ENCODE measurements at places on chromosomes 5 and 9.
A peak's percentile ranks its signal among the peaks of the same experiment; 100 is the strongest.

GRCh38 chr5:133741396-133741795, 129.1 kb upstream of the FSTL4 start:
- DNase-seq, result no peak

DNA sequence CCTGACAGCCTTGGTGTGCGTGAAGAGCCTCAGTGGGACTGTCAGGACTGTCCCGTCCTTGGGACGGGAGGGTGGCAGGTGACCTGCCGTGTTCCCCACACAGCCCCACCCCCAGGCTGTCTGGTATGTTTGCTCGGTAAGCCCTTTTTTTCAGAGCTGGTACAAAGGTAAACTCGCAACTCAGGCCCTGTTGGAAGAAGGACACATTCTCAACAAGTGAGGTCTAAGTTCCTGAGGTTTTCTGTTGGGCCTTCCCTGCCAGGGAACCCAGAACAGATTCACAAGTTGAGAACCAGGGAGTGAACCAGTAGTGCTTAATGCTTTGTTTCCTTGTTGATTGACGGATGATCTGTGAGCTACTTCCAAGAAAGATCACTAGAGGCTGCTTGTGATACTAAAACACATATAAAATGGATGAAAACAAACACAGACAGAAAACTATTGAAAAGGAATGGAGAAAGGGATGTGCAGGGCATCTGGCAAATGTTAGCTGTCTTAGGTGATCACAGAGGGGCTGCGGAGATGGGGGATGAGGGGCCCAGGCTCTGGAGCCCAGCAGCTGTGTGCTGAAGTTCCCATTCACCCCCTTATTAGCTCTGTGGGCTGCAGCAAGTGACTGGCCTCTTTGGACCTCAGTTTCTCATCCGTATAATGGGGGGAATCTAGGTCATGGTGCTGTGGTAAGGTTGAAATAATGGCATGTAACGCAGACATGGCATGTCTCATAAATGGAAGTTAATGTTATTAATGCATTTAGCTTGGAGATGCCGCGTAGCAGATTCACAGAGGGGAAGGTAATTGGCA, 2.7 kb downstream of the NDST1 start:
- DNase-seq, result no peak

GRCh38 chr5:145834554-145834916, 607 bp downstream of the PRELID2 start:
- no peak for DNase-seq

DNA sequence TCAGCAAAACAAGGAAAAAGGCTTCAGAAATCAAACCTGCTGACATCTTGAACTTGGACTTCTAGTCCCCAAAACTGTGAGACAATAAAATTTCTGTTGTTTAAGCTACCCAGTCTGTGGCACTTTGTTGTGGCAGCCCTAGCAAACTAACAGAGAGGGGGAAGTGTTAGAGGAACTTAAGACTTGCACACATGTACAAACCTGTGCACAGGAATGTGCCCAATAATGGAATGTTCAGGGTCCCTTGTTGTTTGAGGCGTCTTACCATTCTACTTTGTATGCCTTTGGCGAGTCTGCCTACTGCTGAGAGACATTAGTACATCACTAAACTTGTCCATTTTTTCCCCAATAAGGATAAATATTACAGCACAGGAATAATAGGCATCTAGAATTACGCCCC, 160.3 kb downstream of the WDR70 start:
- DNase-seq, result no peak

DNA sequence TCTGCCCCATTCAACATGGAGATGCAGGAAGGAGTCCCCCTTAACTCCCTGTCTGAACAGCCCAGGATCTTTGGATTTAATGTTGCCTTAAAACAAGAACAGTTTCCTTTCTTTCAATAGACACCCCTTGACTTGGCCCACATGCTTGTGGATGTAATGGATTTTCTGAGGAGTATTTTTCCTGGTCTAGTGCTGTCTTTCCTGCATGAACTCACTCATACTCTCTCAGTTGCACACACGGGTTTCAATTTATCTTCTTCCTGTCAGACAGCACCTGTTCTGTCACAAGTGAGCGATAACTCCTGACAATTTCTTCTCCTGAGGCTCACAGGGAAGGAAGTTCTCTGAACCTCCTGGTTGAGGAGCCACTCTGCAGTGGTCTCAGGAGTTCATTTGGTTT, 85.1 kb downstream of the ACER2 start:
- no peak for DNase-seq

GRCh38 chr9:15286161-15286821, 20.7 kb downstream of the TTC39B start:
- DNase-seq, result no peak

DNA sequence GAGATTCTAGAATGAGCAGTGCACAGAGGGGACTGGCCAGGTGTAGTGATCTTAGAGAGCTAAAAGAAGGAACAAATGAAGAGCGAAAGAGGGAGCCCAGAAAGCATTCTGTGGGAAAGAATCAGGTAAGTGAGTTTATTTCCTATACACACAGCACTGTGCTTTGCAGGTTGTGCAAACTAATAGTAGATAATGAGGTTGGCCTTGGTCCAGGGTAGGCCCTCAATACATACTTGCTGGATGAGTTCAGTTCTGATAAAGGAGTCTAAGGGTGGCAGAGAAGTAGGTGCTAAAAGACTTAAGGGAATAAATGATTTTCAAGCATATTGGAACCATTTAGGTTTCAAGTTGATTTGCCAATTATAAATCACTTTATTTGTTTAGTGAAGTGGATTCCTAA, 122.0 kb downstream of the NPR3 start:
- no peak for DNase-seq

GRCh38 chr5:170479484-170479883, 24.3 kb upstream of the KCNIP1 start:
- DNase-seq, result no peak

- DNase-seq, result no peak
Measured at GRCh38 chr5:2890011-2890410, 138.5 kb upstream of the IRX2 start.

- DNase-seq, result no peak
Measured at GRCh38 chr9:6665628-6666027, 20.1 kb upstream of the GLDC start.

DNA sequence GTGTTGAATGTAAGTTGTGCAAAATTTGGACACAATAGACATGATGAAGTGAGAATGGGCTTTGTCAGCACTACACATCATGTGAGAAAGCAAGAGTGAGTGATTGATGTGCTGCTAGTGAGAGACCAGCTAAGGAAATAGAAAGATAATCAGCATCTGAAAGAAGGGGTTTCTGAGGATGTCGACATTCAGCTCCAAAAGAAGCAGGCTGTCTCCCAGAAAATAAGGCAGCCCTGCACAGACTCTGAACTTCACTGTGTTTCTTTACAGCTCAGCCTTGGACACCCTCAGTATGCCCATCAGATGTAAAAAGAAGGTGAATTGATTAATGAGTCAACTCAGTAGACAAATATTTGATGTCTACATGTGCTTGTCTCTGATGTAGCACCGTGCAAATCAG, 80.8 kb upstream of the ADCY2 start:
- no peak for DNase-seq

- DNase-seq, result no peak
Measured at GRCh38 chr9:85502815-85503655, 238.7 kb downstream of the AGTPBP1 start.

DNA sequence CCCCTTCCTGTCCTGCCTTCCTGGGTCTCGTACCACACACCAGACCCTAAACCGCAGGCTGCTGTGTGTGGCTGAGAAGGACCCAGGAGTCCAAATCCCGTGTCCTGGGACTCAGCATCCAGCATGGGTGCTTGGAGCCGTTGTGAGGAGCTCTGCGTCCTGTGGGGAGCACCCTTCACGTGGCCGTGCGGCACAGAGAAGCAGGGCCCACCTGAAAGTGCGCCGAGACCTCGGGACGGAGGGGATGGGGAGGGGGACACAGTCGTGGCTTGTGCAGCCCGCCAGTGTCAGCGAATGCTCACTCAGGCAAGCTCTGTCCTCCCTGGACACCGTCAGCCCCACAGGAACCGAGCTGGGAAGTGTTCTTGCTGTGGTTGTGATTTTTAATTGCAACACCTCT, 244.6 kb downstream of the CACNA1B start:
- no peak for DNase-seq

DNA sequence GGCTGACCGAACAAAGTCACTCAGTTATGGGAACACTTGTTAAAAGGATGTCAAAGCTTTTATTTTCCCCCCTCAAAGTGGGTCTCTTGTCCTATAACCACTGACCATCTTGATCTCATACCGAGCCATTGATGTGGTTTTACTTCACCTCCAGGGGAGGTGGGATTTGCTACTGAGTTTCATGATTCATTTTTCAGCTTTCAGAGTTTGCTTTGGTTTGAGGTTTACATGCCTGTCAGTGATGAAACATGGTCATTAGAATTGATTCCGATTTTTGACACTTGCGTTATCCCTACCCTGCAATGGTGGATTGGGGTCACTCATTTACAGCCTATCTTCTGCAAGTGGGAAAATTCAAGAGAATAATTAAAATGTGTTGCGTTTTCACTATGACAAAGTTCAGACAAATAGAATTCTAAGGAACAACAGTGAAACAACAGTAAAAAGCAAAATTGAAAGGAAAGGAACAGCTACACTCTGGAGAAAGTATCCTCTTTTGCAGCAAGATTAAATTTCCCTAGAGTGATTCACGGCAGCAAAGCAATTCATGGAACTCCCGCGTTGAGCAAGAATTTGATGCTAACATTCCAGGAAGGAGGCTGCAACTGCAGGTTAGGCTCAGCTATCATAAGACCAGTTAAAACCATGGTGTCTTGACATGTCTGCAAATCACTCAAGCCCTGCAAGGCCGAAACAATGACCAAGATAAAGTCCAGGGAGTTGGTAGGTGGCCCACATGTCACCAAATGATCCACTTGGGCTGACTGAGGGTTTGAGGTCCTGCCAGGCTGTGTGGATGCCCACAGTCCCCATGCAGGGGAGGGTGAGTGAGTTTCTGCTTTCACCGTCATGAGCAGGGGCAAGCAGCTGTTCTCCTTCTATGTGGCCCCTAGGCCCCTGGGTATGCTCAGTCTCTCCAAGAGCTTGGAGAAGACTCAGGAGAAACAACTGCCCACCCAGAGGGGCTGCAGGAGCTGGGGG, 9.4 kb downstream of the GADD45G start:
- no peak for DNase-seq

- DNase-seq, result no peak
Measured at GRCh38 chr9:5842929-5843793, 10.2 kb upstream of the ERMP1 start.

DNA sequence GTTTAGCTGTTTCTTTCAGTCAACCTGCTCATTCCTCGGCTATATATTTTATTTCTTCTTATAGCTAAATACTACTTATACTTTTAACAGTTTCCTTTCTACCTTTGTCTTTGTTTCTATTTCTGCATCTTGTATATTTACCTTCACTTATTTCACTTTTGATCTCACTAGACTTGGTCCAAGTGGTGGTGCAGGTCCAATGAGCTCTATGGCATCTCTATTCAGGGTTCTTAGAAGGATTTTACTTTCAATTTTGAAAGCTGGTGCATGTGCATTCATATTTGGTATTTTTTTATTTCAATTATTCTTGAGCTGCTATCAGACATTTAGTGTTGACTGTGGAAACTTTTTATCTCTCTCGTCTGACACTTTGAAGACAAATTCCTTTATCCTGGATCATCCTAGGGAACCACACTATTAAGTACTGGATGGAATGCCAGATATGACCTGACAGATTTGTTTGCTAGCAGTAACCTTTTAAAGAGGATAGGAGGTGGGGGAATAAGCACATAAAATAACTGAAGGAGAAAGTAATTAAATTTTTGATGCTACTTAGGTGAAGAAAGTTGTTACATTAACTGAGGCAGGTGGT, 123.1 kb upstream of the PJA2 start:
- DNase-seq, result no peak

GRCh38 chr9:107358986-107359385, 75.9 kb downstream of the RAD23B start:
- no peak for DNase-seq

DNA sequence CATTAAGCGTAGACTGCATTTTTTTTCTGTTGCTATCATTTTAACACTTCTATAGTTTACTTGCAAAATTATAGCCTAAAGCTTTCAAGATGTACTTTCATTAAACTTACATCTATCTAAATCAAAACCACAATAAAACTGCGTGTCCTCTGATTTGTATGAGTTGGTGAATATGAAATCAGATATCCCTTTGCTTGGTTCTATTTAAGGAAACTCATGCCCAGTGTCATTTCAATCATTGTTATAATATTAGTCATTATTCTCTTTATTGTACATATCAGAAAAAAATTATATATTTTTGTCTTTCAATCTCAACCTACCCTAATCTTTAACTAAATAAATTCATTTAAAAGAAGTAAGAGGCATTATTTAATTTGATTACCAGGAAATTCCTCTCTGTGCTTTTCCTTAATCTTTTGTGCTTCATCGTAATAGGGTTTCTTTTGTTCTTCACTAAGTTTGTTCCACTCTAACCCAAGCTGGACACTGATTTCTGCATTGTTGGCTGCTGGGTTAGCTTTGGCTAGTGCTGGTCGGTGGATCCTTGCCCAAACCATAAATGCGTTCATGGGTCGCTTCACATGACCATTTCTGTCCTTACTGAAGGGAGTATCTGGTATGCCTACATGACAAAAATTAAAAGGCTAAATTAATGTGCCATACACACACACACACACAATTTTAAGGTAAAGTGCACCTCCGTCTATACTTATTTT, 3.8 kb downstream of the SOX30 start:
- DNase-seq, result no peak

DNA sequence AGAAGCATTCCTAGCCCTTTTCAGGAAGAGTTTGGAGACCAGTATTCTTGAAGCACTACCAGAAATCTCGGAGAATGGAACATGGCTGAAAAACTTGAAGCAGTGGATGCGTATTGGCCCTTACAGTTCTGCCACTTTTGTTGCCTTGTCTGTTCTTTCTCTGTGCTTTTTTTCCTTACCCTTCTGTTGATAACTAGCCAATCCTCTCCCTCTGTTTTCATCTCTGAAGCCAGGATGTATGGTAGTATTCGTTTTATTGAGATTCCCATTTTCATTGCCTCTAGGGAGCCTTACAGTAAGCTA, 564 bp upstream of the CCNH start:
- DNase-seq, result no peak

GRCh38 chr9:98775831-98776441, 20.4 kb downstream of the ANKS6 start:
- peak; percentile 85 for DNase-seq

DNA sequence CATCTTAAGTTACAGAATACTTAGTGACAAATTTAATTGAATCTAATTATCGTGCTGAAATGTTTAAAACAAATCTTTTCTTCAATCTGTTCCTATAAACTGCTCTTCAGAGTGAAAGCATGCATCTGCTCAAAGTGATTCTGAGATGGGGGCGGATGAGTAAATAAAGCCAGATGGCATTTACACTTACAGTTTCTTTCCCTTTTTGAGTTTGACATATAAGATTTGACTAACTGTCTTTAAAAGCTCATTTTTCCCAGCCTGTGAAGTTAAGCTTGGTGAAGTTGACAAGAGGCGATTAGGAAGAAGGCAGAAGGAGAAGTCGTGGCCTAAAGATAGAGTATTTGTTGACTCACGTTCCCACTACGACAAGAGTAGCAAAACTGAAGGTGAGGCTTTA, 137.4 kb downstream of the LPAR1 start:
- peak; percentile 13 for DNase-seq

DNA sequence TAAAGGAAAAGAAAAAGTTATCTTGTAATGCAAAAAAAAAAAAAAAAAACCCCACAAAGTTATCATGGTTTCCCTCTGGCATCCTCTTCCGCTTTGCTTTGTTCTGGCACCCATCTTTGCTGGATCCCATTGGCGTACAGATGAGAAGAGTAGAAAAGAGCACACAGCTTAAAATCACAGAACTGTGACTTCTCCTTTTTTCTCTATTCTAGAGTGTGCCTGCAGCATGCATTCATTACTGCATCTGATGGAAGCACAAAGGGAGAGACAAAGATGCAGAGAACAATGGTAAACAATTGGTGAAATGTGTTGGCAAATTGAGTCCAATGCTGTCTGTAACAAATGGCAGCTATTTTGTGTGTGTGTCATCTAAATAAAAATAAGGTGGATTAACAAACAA, 440.8 kb upstream of the PIK3R1 start:
- no peak for DNase-seq
